ENCODE measurements at places on chromosomes 6 and 20. TPM values are rescaled to one million over a fixed set of nuclear protein-coding genes. Genes with fewer than 3 reads are reported as not detected.

DNA sequence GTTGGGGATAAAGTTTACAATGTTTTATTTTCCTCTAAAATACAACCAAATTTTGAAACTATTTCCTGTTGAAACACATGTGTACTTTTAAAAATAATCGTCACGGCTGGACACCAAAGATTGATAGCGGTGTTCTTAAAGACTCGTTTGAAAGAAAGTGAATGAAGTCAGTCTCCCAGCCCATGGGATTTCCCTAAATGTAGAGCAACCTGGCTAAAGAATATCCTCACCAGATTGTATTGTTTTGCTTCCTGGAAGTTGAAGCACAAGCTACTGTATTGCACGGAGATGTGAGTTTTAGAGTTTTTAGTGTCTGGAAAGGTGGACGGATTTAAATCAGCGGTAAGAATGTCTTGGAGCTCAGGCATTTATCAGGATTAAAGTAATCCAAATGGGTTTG lies 189.5 kb downstream of the THBS2 start:
- DNase-seq, result no peak

- DNase-seq, result no peak
These were observed 84.3 kb upstream of the RALY start for GRCh38 chr20:33909331-33909921.

- DNase-seq, result no peak
These were observed 307 bp downstream of the RANBP9 start for GRCh38 chr6:13711324-13711732.

- DNase-seq, result no peak
These were observed 283.5 kb downstream of the KHDC1L start for GRCh38 chr6:72941751-72942150.

DNA sequence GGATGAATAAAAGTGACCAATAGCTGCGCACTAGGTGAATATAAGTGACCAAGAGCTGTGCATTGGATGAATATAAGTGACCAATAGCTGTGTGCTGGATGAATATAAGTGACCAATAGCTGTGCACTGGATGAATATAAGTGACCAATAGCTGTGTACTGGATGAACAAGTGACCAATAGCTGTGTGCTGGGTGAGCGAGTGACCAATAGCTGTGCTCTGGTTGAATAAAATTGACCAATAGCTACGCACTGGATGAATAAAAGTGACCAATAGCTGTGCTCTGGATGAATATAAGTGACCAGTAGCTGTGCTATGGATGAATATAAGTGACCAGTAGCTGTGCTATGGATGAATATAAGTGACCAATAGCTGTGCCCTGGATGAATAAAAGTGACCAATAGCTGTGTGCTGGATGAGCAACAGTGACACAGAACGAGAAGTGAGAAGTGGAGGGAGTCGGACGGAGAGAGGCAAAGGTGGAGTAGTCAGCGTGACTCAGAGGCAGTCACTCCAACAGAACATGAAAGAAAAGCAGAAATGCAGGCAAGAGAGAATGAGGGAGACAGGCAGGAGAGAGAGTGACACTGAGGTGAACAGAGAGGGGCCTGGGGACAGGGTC lies 38.5 kb downstream of the RBM38 start:
- no peak for DNase-seq

GRCh38 chr6:106799031-106799894 lies 169.9 kb downstream of the QRSL1 start:
- DNase-seq, result no peak

DNA sequence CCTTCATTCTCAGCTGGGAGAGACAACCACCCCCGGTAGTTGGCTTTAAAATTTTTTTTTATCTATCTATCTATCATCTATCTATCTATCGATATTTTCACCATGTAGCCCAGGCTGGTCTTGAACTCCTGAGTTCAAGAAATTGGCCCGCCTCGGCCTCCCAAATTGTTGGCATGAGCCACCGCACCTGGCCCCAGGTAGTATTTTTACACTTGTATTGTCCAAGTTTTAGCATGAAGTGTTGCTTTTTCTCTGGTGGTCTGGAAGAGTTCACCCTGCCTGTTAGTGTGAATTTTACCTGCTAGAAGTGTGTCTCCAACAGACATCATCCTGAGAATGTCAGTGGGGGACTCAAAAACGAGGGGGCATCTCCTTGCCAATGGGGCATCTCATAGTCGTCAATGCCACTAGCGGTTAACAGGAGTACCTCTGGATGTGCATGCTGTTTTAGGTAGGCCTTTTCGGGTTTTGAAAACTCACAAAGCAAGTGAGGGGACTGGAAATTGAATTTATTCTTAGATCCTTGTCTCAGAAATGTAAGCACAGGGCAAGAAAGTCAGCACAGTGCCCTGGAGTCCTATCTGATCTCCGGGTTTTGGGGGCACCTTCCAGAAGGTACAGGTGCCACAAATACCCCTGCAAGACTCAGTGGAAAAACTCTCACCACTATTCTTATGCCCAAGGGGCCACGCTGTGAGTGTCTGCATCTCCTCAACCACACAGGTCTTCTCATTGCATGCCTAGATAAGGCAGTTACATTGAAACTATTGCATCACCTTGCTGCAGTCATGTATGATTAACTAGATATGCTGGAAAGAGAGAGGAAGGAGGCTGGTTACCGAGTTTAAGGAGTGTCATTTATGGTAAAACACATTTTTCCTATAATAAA lies 37.1 kb downstream of the TNFAIP3 start:
- DNase-seq, result no peak

- DNase-seq, result no peak
These were observed 164.2 kb downstream of the OGFRL1 start for GRCh38 chr6:71452697-71453370.

- no peak for DNase-seq
These were observed 73.4 kb upstream of the FBXO30 start for GRCh38 chr6:145887969-145888368.

DNA sequence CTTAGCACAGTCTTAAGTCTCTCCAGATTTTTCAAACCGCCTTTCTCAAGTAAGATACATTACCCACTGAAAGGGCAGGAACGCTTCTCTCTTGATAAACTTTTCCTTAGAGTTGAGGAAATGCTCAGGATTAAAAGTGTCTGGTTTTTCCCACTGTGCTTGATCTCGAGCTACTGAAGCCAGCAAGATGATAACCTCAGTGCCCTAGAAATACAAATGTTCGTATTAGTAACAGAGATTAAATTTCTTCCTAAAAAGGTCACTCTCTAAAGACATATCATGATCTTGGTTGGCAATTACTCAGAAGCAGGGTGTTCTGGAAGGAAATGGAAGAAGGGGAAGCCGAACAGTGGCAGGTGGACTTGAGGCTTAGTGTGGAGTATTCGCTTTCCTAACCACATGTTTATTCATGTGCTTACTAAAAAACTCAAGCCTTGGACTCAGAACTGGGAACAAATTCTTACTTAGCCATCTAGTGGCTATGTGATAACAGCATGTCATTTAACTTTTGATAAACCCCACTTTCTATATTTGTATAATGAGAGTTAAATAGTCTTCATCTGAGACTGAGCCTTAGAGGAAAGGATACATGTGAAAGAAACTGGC lies 20.1 kb downstream of the C6orf141 start:
- DNase-seq, result no peak

DNA sequence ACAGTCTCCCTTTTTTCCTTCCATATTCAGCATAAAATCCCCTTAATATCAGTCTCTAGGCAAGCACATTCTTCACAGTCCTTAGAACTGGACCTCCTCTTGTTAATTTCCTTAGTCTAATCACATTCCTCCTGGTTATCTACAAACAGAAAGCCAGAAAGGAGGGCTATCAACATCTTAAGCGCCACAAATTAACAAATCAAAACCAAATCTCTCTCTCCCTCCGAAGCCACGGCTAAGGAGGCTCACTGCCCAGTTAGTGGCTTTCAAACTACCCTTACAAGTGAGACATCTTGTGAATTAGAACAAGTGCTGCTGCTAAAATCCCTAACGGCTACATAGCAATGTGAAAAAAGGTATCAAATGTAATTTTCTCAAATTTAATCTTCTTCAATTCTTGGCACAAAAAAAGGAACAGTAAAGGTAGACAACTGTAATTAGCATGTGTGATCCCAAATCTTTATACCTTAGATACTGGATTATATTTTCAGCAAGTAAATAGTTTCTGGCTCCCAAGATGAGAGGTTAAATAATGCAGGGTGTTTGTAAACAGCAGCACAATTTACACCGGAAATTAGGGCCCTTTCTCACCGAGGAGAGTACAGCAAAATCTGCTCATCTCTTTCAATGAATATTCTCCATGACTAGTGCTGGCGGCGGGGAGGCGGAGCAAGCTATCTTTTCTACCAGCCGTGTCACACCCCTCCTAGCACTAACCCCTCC lies 1.4 kb upstream of the TRIM39 start:
- DNase-seq, result no peak

DNA sequence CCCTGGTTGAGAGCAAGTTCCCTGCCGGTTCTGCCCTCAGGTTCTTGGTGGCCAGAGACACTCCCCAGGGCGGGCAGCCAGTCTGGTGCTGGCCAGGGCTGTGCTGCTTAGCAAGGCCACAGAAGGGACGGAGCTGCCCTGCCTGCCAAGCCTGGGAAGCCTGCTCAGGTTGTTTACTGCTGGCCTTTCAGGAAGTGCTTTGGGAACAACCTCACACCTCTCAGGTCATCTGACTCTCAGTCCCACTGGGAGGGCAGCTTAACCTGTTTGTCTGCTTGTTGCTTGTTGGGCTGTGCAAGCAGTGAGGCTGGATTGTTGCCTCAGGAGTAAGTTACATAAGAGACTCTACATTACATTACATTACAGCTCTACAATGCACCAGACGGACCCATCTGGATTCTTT lies 75.8 kb upstream of the AFDN start:
- no peak for DNase-seq

GRCh38 chr6:1381481-1382330 lies 7.7 kb upstream of the FOXF2 start:
- peak; percentile 80 for DNase-seq

DNA sequence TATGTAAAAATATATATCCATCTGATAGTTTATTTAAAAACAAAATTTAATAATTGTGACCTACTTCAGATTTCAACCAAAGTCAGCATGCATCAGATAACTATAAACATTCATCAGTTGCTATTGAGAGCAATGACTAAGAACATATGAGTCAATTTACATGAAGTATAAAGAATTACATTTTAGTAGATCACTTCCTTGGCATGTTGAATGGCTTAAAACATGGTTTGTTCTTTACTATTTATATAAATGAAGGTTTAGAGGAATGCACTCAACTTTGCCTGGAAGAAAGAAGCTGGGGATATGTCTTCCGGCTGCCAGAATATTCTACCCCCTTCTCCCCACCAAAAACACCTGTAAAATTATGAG lies 6.4 kb upstream of the FAM217A start:
- DNase-seq, result no peak

DNA sequence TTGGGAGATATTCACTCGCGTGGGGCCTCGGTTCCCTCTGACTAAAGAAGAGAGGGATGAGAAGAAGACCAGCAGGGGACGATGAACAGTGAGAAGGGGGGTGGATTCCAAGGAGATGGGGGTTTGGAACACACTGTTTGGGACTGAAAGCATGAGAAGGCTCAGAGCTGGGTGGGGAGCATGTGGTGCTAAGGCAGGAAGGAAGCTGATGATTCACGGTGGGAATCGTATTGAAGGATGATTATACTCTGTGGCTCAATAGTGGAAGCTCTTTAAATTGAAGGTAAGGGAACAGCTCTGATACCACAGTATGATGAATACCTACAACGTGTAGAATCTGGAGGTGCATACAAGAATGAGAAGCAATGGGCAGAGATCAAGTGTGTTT lies 117.5 kb upstream of the KCNK16 start:
- no peak for DNase-seq

Gene COL21A1
- 1.6 TPM for total RNA-seq

Gene RFX6
- total RNA-seq, result not detected

Gene FAM217A
- total RNA-seq, result not detected

Gene CHRNA4
- 6.9 TPM for total RNA-seq

Gene CCN5
- total RNA-seq, result not detected

Gene DPPA5
- total RNA-seq, result not detected

Gene COL9A3
- 10.2 TPM for total RNA-seq

Gene SYCP2
- total RNA-seq, result 4.1 TPM

Gene COX4I2
- total RNA-seq, result 1.2 TPM
